Suppressor macrophage treated with lipopolysaccharide for 4 hours (primary cell): ENCODE measurements at places on chromosomes 11 and 22.

DNA sequence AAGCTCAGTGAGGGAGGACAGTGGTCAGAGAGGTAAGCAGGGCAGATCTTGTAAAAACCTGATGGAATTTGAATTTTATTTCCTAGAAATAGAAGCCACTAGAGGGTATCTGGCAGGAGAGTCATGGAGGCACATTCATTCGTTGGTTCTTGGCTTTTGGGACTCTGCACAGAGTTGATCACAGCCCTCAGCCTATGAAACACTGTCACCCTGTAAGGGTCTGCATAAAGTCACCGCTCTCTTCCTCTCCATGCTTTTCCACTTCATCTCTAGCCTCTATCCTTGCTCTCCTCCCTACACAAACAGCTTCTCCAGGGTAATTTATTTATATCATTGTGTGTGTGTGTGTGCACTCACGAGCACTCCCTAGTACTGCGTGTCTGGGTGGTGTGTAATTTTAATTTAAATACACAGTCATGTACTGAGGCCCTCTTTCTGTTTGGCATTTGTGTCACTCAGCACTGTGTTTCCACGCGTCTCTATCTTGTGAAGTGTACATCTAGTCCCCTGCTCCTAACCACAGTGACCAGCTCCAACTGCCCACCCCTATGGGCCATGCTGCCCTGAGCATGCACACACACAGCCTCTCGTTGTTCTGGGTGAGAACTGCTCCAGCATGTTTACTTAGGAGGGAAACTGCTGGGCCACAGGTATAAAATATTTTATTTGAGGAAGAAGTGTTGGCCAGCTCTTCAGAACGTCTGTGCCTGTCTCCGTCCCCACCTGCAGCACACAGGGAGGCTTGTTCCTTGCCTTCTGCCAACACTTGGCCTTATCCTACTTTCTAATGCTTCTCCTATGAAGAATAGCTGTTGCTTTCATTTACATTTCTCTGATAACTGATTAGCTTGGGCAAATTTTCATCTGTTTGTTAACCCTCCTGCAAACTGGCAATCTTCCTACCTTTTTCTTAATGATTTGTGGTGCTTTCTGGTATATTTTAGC, 4.5 kb downstream of the KCNQ1OT1 start:
- DNase-seq, result no peak

DNA sequence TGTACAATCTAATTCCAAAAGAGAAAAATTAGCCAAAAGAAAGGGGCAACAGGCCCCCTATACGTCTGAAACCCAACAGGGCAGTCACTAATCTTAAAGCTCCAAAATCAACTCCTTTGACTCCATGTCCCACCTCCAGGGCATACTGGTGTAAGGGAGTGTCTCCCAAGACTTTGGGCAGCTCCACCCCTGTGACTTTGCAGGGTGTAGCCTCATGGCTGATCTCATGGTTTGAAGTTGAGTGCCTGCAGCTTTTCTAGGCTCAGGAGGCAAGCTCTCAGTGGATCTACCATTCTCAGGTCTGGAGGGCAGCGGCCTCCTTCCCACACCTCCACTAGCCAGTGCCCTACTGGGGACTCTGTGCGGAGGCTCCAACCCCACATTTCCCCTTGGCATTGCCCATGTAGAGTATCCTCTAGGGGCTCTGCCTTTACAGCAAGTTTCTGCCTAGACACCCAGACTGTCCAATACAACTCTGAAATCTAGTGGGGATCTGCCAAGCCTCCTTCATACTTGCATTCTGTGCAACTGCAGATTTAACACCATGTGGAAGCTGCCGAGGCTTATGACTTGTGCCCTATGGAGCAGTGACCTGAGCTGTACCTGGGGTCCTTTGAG, 94.5 kb downstream of the TRIM29 start:
- no peak for DNase-seq

DNA sequence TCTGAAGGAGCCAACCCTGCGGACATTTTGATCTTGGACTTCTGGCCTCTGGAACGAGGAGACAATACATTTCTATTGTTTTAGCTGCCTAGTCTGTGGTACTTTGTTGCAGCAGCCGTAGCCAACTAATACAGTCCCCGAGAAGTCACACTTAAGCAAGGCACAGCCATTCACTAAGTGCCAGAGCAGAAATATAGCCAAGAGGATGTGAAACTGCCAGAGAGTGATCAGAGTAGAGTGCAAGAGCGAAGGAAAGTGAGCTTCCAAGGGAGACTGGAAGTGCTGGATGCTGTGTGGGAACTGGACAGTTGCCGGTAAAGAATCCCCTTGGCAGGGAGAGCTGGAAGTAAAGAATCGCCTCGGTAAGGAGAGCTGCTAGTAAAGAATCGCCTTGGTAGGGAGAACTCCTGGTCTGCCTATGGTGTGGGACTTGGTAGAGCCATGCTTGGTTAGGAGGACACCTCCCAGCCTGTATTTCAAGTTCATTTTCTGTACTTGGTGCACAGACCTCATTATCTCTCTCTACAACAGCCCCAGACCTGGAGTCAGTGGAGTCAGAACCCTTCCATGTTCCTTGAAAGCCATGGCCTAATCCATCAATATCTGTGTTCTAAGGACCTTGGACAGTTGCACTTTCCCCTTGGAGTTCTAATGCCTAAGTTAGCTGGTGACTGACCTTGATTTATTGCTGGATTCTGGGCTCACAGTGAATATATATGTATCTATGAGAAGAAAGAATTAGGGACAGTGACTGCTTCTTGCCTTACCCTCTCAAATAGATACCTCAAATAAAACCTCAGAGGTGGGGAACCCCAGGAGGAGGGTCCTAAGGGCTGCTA, 162.1 kb downstream of the LDLRAD3 start:
- DNase-seq, result no peak

GRCh38 chr22:49956914-49957825, 3.4 kb upstream of the PIM3 start:
- DNase-seq, result no peak

- no peak for DNase-seq
These were observed 22.8 kb downstream of the RHBDD3 start for GRCh38 chr22:29244785-29245625.
